CD4-positive, alpha-beta T cell treated with Interferon gamma for 1 hour (primary cell): ENCODE measurements at places on chromosomes 13 and 19.

- DNase-seq, result no peak
Observed at GRCh38 chr19:3361384-3362216, 4.8 kb upstream of the NFIC start.

GRCh38 chr13:41053384-41053826 is 7.9 kb upstream of the WBP4 start:
- peak; percentile 66 for DNase-seq

DNA sequence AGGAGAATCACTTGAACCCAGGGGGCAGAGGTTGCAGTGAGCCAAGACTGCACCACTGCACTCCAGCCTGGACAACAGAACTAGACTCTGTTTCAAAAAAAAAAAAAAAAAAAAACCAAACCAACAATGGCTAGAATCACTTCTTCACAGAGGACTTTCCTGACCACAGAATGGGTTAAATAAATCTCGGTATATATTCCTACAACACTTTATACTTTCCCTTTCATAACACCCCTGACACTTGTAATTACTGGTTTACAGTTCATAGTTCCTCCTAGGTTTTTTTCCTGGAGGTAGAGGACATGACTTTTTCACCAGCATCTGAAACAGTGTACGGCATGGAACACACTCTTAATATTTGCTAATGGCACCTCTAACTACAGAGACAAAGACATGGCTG is 31.4 kb downstream of the ZDHHC20 start:
- DNase-seq, result no peak

DNA sequence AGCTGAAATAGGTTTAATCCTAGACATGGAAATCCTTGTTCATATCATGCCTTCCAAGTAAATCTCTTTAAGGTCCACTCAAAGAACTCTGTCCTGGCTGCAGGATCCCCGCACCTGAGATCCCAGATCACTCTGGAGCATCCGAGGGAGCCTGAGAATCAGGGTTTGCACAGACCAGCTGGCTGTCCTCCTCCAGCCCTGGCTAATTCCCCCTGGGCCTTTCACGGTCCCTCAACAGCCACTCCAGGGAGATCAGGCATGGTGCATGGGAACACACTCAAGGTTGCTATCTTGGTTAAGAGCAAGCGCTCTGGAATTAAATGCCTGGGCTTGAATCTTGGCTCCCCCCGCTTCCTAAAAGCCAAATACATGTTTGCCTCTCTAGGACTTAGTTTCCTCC is 130.8 kb downstream of the IRS2 start:
- DNase-seq, result no peak

GRCh38 chr13:44872751-44873150 is 116.5 kb downstream of the NUFIP1 start:
- no peak for DNase-seq
